Activated CD4-positive, alpha-beta T cell treated with anti-CD3 and anti-CD28 coated beads for 48 hours (primary cell): ENCODE measurements at places on chromosomes 7 and 10.

DNA sequence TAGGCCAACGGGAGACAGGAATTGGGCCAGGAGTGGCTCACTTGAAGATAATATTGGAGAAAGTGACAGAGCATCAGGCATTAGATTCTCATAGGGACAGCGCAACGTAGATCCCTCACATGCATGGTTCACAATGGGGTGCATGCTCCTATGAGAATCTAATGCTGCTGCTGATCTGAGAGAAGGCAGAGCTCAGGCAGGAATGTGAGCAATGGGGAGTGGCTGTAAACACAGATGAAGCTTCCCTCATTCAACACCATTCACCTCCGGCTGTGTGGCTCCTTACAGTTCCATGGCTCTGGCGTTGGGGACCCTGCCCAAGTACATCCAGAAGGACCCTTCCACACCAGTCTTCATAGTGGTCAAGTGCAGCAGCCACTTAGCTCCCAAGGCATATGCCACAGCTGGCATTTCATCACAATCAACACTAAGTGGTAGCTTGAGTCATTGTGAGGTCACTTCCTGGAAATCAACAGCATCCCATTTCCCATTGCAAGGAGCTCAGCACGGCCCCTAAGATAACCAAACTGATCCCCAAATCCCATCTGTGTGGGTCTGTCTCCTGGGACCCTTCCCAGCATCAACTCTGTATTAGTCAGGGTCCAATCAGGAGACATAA lies 174.5 kb downstream of the TPST1 start:
- DNase-seq = no peak

DNA sequence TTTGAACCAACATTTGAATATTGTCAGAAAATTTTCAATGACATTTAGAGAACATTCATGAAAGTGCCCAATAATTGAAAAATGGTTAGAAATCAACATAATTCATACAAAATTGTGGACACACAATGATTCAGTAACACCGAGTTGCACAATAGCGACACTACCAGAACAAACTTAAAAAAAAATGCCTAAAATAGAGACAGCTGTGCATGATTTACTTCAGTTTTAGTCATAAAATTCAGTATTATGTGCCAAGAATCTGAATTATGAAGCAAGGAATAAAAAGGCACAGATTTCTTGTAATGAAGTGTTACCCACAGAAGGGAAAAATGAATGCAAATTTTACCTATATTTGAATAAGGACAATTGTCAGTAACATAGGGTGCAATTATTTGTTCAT lies 396.0 kb downstream of the SEMA3D start:
- no peak for DNase-seq

DNA sequence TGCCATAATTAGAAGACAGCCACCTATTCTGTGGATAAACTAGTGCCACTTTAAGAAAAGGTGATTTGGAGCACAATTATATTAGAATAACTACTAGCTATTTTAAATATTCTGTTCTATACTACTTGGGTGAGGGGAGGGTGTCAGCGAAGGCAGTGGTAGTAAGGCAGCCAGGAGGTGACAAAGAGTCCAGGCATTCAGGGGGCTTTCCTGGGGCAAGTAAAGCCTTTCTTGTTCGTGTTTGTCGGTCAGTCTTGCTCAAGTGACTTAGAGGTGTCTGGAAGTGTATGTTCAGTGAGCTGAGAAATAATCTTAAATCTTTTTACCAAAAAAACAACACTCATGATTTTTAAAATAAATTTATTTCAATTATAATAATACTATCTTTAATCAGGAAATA lies 34.4 kb downstream of the ADD3 start:
- no peak for DNase-seq

GRCh38 chr10:42950606-42951485 lies 126.0 kb upstream of the RET start:
- no peak for DNase-seq

GRCh38 chr7:47677664-47678063 lies 95.8 kb upstream of the TNS3 start:
- DNase-seq = no peak

DNA sequence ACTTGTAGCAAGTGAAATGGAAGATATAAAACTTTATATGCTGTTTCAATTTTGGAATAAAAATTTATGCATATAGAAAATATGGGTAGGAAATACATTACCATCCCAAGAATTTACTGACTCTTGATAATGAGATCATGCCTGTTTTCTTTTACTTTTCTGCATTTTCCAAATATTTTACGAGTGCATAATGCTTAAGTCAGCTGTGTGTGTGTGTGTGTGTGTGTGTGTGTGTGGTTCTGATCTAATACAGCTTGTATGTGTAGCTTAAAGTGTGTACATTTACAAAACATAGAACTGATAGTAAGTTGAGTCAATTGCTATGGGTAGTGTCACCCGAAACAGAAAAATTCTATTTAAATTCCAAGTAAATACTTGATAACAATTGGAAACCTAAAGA lies 315.9 kb upstream of the LRRN3 start:
- DNase-seq = no peak

DNA sequence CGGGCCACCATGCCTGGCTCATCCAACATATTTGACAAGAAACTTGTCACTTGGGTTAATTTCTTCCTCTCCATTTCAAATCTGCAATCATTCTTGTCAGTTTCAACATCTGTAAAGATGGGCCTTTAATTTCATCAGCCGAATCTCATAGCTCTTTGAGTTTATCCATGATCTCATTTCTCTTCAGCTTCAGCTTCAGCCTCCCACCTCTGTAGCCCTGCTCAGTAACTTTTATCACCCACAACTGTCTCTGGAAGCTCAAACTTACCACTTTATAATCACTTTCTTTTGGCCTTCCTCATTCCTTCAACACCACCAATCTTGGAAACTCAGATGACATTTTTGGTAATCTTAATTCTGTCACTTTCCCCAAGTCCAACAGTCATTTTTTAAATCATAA lies 83.2 kb downstream of the CPED1 start:
- no peak for DNase-seq

DNA sequence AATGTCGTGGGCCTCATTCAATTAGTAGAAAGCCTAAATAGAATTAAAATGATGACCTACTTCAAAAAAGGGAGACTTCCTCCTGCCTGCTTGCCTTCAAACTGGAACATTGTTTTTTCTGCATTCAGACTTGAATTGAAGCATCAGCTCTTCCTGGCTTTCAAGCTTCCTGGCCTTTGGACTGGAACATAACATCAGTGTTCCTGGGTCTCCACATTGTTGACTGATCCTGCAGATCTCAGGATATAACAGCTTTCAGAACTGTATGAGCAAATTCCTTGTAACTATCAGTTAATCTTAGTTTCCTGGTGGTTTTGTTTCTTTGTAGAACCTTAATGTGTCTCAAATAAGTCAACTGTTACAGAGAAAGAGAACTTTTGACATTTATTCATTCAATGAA lies 18.6 kb downstream of the MAGI2 start:
- DNase-seq = no peak

GRCh38 chr7:90178166-90178565 lies 23.9 kb downstream of the STEAP1 start:
- DNase-seq = no peak

GRCh38 chr7:2956526-2957368 lies 86.9 kb downstream of the CARD11 start:
- DNase-seq = peak; percentile 71

- no peak for DNase-seq
Observed at GRCh38 chr7:120680985-120681384, 177.0 kb downstream of the TSPAN12 start.

GRCh38 chr10:8346861-8347260 lies 292.4 kb downstream of the GATA3 start:
- no peak for DNase-seq

- no peak for DNase-seq
Observed at GRCh38 chr7:135392701-135393100, 117.2 kb downstream of the CNOT4 start.

DNA sequence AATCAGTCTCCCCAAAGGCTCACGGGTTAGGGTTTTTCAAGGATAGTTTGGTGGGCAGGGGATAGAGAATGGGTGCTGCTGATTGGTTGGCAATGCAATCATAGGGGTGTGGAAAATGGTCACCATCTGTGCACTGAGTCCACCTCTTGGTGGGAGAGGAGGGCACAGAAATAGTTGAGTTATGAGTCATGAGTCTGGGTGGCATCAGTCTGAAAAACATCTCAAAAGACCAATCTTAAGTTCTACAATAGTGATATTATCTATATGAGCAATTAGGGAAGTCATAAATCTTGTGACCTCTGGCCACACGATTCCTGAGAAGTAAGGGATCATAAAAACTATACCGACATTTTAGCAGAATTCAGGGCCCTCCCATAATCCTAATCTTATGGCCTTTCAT lies 62.7 kb downstream of the LGI1 start:
- DNase-seq = no peak

DNA sequence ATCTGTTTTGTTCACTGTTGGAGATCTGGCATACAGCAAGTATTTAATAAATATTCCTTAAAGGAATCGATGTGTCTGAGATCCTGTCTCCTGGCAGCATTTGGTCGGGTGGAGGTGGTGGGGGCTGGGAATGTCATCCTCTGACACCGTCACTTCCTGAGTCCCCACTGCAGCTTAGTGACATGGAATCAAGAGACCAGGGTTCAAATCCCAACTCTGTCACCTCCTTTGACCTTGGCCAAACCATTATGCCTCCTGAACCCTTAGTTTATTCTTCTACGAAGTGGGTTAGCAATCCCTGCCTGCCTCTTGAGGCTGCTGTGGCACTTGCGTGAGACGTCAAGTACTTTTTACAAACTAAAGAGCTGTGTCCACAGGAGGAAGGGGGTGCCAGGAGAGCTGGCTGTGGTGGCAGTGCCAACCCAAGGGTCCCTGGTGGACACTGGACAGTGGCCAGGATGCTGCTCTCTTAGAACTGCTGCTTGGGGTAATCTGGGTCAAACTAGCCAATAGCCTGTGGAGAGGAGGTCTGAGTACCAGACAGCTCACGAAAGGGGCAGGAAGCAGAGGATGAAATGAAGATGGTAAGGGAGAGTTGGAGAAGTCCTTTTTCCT lies 8.0 kb upstream of the ZMIZ1 start:
- DNase-seq = no peak

- peak; percentile 86 for DNase-seq
Observed at GRCh38 chr10:102072673-102073527, 7.8 kb downstream of the HPS6 start.

DNA sequence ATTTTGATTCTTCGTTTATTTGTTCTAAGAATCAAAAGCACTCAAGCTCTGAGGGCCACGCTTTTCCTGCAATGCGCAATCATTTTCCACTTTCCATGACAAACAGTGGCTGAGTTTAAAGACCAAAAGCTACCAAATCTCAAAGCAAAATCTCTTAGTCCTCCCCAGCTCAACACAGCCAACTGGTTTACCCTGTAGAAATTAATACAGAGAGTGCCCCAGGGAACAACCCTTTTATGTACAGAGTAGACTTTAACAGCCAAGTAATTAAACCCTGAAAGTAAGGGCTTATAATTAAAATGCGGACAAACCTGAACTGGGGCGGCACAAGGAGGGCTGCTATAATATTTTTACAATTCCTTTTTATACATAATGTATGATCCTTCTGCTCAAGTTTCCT lies 53.2 kb downstream of the FAM53B start:
- no peak for DNase-seq

GRCh38 chr10:6704896-6705295 lies 124.8 kb upstream of the PRKCQ start:
- DNase-seq = no peak

DNA sequence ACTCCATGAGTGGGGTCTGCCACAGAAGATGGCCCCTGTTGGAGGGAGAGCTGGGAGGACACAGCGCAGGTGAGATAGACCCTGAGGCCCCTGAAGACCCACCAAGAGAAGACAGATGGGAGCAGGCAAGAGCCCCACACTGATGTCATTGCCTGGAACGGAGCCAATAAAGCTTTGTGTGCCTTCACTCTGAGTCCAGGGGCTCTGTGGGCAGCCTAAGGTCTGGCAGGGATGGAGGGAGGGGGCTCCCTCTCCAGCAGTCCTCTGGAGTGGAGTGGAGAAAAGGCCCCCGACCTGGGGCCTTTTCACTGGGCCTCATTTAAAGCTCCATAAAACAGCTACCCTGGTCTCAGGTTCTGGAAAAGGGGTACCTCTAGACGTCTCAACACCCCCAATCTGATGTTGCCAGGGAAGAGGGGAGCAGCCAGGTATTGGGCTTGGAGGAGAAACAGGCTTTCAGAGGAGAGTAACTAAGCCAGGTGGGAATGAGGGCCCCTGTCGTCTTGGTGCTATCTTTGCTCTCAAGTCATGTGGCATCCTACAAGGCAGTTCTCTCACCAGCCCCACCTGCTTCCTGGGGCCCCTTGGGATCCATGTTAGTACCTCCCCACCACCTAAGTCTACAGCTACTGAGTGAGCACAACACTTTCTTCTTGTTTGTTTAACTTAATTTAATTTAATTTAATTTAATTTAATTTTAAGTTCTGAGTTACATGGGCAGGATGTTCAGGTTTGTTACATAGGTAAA lies 1.4 kb downstream of the C10orf62 start:
- DNase-seq = no peak

- no peak for DNase-seq
Observed at GRCh38 chr7:148872188-148872587, 11.9 kb downstream of the EZH2 start.

DNA sequence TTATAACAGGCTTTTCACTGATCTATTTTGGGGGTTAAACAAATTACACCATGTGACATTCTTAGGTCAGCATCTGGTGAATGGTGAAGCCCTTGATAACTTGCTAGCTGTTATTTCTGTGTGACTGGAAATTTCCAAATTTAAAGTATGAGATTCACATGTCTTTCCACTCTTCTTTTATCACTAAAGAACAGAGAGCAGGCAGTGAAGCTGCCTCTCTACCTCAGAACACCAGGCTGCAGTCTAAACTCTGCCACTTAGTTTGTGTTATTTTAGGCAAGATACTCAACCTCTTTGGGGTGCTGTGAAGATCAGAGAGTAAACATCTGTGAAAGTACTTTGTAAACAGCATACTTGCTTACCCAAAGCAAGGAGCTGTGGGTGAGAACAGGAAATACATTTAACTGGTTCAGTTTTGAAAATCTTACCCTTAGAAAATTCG lies 15.5 kb upstream of the SP4 start:
- no peak for DNase-seq

- no peak for DNase-seq
Observed at GRCh38 chr10:111117528-111118277, 40.9 kb downstream of the ADRA2A start.

DNA sequence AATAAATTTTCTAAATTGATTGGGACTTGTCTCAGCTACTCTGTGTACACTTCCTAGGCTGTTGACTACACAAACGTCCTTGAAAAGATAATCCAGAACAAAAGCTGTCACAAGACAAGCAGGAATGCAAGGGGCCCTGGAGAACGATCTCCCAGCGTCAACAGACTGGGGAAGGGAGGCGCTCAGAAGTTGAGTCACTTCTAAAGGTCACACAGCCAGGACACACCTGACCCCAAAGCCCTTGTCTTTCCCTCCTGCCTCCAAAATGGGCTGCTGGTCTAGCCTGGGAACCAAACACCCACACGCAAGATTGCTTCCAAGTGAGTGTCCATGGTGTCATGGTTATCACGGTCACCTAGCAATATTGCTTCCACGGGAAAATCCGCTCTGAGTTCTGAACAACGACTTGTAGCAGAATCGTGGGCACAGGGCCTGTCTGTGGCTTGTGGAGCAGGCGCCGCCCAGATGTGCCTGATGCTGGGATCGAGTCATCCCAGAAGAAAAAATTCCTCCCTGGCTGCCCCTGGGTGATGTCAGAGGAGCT lies 49.8 kb downstream of the SPOCK2 start:
- no peak for DNase-seq
